Parietal lobe (tissue), 2 donors: ENCODE measurements at places on chromosomes 3 and 15. TPM values are rescaled to one million over a fixed set of nuclear protein-coding genes. Genes with fewer than 3 reads are reported as not detected.

The PRSS50 gene
- total RNA-seq: 0.31 TPM

The NEK10 gene
- total RNA-seq: 42.9 TPM

The GPR149 gene
- 1.9 TPM for total RNA-seq

The BSN gene
- total RNA-seq: 23.5 TPM

The ZNF660 gene
- 28.5 TPM for total RNA-seq

The ITGA11 gene
- 0.94 TPM for total RNA-seq

The CRYGS gene
- 7.2 TPM for total RNA-seq

The MAPK6 gene
- total RNA-seq: 77.9 TPM

The CEMIP gene
- 1.6 TPM for total RNA-seq

The CHRM5 gene
- total RNA-seq: 0.63 TPM

The SST gene
- total RNA-seq: 16.6 TPM

The KCNMB3 gene
- 9.7 TPM for total RNA-seq

The HTR3D gene
- not detected for total RNA-seq

The ZIC1 gene
- 5.9 TPM for total RNA-seq

The GOLGA8N gene
- total RNA-seq: 3.1 TPM

The ISL2 gene
- not detected for total RNA-seq

The RYR3 gene
- 48.8 TPM for total RNA-seq

The DNAJC19 gene
- total RNA-seq: 54.8 TPM

The TMEM212 gene
- not detected for total RNA-seq

The CDCP1 gene
- total RNA-seq: 1.6 TPM

The ATG3 gene
- 45.4 TPM for total RNA-seq

The PIGZ gene
- 9.1 TPM for total RNA-seq

The COL6A5 gene
- total RNA-seq: not detected

The CCK gene
- 7.8 TPM for total RNA-seq

The LMAN1L gene
- not detected for total RNA-seq

The ADCY5 gene
- 39.8 TPM for total RNA-seq

The RHOV gene
- total RNA-seq: 8.1 TPM

The GABRR3 gene
- total RNA-seq: not detected

The LXN gene
- total RNA-seq: 9.7 TPM

The KBTBD8 gene
- 13.8 TPM for total RNA-seq

The PLA2G4E gene
- total RNA-seq: not detected

The NANOGP8 gene
- not detected for total RNA-seq

The ZNF620 gene
- total RNA-seq: 16.3 TPM

The CAPN3 gene
- total RNA-seq: 1.9 TPM

The C2CD4B gene
- total RNA-seq: 1.6 TPM

The SNTN gene
- total RNA-seq: not detected

The ZNF385D gene
- 23.2 TPM for total RNA-seq

The RAB27A gene
- total RNA-seq: 7.5 TPM

The ARL14 gene
- not detected for total RNA-seq

The DUOXA1 gene
- total RNA-seq: not detected

The SCG5 gene
- 134 TPM for total RNA-seq

The REC114 gene
- not detected for total RNA-seq

The GLDN gene
- 2.2 TPM for total RNA-seq

The ZCWPW2 gene
- total RNA-seq: 1.3 TPM

The TMEM44 gene
- total RNA-seq: 51.6 TPM

The FBXO40 gene
- not detected for total RNA-seq

The TIGIT gene
- not detected for total RNA-seq

The LYZL4 gene
- not detected for total RNA-seq

The UNC13C gene
- 28.2 TPM for total RNA-seq
